ENCODE measurements at places on chromosomes 7 and 10.

DNA sequence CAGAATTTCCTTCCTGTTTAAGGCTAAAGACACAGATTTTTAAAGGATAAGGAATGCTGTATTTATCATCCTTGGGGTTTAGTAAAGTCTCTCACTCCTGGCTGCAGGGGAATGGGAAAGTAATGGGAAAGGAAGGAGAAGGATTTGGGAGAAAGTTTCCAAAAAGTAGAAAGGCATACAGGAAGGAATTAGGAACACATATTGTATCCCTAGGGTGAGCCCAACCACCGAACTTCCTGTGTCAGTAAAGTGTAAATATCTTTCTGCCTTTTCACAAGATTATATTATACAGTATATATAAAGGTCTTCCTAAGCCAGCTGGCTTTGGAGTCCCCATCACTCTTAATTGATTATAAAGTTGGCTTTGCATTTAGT, 12.0 kb upstream of the UBE2D1 start:
- no peak for DNase-seq

GRCh38 chr10:6123532-6123931, 34.7 kb downstream of the RBM17 start:
- DNase-seq, result no peak

DNA sequence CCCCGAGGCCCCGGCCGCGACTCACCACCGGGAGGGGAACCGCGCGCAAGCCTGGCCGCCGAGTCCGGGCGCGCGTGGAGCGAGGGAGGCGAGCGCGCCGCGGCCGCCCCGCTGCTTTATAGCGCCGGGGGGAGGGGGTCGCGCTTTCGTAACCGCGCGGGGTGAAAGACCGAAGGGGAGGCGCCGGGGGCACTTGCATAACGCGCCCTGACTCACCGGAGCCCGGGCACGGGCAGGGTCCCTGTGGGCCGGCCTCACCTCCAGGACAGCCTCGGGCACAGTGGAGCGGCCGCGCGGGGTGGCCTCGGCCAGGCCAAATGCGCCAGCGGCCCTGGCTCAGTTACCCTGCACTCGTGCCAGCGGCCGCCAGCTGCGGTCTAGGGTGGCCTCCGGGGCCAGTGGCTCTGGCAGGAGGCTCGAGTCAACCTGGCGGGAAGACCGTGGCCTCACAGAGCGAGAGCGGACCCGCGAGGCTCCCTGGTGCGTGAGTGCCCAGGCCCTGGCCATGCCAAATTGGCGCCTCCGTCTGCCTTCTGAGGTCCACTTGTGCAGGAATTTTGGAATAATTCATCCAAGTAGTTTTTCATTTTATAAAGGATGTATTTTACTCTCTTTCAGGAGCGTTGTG, at the start of gene RBP4:
TSS of gene RBP4 (minus strand) at position 90 of the 628 bp plus-strand sequence. CDS start 207 bp downstream, outside the sequence.
- no peak for DNase-seq

GRCh38 chr7:16399265-16399831, 22.0 kb downstream of the CRPPA start:
- DNase-seq, result no peak

DNA sequence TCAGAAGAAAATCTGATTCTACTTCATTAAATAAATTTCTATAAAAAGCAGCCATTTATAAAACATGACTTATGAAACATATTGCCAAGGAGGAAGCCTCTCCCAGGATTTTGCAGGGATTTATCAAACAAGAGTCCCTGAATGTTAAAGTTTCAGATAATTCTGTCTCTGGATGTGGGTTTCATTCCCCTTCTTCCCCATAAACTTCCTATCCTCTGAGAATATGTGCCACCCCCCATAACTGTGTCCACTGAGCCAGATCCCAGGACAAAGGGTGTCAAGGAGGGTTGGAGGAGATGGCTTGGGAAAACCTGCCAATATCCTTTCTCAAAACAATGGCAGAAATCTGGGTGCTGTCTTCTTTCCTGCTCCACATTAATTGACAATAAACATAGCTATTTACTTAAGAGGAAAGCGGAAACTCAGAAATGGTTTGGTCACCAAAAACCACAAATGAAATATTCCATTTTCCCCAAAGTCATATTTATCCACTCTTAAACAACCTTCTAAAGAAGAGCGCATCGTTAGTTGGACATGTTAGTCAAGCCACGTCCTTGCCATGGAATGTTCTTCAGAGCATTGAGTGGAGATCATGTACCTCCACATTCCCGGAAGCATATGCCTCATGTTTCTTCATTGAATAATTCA, 54.3 kb upstream of the AKR1E2 start:
- DNase-seq, result no peak

- no peak for DNase-seq
These were observed 311.3 kb upstream of the ZMIZ1 start for GRCh38 chr10:78757344-78757925.

DNA sequence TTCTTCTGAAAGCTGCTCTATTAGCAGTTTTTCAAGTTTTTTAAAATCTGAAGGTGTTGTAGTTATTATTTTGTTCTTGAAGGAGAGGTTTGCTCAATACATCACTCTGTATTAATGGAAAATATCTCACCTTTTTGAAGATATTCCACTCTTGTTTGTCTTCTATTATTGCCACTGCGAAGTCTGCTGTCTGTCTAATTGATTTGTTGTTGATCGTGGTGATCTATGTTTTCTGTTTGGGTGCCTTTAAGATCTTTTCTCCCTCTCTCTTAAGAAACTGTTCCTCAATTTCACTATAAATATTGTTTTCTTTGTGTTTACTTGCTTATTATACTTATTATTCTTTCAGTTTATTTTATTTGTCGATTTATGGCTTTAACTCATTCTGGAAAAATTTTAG, 64.9 kb upstream of the FZD8 start:
- no peak for DNase-seq

DNA sequence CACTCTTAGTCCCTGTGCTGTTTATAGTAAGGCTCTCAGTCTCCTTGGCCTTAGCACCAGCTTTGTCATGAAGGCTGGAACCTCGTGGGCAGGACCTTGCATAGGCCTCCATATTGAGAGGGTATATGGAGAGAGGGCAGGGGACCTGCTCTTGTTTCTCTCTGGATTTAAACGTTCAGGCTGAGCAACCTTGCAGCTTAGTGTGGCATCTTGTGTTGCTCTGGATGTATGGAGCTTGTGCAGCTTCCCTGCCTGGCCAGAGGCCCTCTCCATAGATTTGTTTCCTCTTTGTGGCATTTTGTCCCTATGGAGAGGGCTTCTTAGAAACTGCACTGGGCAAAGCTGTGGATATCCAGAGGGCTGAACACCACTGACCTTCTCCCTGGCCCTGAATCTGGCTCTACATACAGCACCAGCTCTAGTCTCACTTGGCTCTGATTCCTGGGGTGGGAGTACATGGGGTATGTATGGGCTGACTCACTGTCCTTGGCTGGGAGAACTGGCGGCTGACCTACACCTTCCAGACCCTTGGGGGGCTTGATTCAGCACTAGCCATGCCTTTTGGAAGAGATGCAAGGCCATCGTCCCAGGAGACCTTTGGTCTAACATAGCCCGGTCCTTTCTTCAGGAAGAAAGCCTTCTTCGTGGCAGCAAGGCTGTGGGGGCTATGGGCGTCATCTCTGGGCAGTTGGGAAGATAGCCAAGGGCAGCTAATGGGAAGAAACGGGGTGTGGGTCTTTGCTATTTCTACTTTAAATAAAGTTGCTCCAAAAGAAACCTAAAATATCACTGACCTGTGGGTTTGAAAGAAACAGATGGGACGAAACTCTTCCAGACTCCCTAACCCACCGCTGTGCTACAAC, 30.5 kb downstream of the ITPRIP start:
- DNase-seq, result no peak

- no peak for DNase-seq
These were observed 205.3 kb upstream of the GALNT17 start for GRCh38 chr7:70926666-70927065.

DNA sequence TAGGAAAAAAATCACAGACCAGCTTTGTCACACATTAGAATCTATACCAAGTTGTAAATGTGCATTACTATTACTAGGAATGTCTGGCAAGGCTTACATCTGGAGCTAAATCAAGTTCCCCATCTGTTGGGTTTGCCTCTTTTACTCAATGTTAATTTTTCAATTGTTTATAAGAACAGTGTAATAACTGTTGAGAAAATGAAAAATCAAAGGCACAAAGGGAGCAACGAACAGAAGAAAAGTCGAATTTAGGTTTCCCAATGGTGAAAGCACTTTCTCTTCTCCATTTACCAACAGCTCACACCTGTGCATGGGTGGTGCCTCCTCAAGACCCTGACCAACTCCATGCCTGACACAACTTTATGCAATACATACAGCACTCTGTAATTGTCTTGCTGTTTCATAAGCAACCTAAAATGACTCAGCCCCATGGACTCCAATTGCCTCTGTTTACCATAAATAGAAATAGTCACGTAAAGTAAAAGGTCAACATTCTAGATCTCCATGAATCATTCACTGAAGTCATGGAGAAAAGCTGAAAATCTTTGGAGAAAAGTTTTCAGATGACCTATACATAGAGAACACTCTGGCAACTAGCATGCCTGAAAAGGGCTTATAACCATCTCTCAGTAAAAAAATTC, 95.5 kb upstream of the KCNIP2 start:
- no peak for DNase-seq

Data from stimulated activated CD4-positive, alpha-beta T cell treated with anti-CD3 and anti-CD28 coated beads, TNF-alpha, amount 100 ng/mL, for 4 hours (primary cell).